ENCODE measurements at places on chromosomes 6 and 20.

DNA sequence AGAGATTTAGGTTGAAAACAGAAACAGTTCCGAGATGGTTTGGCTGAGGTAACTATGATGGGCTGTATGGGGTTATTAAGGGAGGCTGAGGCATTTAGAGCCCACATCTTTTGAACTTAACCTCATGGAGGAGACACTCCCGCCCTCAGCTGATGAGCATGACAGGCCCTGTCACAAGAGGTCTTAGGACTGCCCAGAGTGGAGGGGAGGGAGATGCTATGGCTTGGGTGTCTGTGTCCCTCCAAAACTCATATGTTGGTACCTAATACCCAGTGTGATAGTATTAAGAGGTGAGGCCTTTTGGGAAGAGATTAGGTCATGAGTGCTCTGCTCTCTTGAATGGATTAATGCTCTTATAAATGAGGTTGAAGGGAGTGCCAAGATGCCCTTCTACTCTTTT lies 126.6 kb downstream of the CDC5L start:
- no peak for DNase-seq

- no peak for DNase-seq
Observed at GRCh38 chr6:131381052-131381708, 191.8 kb upstream of the ARG1 start.

- no peak for DNase-seq
Observed at GRCh38 chr20:59821201-59821600, 112.2 kb downstream of the SYCP2 start.

DNA sequence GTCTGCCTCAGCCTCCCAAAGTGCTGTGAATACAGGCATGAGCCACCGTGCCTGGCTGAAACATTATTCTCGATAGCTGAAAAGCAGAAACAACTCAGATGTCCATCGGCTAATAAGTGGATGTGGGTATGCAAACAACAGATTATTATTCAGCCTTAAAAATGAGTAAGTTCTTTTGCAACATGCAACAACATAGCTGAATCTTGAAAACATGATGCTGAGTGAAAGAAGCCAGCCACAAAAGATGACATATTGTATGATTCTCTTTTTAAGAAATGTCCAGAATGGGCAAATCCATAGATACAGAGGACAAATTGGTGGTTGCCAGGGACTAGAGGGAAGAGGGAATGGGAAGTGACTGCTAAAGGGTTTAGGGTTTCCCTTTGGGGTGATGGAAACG lies 61.7 kb downstream of the RIOK1 start:
- no peak for DNase-seq

- no peak for DNase-seq
Observed at GRCh38 chr6:148736774-148737412, 9.9 kb upstream of the UST start.

GRCh38 chr20:61969806-61970205 lies 95.9 kb downstream of the TAF4 start:
- DNase-seq = no peak

DNA sequence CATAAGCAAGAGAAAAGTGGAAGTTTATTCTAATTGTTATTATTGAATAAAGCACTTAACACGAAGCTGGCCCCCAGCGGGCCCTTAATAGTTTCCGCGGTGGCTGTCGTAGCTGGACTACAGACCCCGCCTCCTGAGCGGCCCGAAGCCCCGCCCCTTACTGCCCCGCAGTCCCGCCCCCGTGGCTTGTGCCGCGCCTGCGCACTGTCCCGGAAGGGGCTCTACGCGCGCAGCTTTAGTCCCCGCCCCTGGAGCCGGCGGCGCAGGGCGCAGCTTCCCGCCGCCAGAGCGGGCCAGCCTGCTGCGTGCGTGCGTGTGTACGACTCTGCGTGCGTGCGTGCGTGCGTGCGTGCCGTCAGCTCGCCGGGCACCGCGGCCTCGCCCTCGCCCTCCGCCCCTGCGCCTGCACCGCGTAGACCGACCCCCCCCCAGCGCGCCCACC lies at the start of gene VAPB:
TSS of gene VAPB (plus strand) at position 348 of the 442 bp plus-strand sequence. CDS start 231 bp downstream, outside the sequence.
- DNase-seq = peak; percentile 99

GRCh38 chr20:1992359-1993110 lies 1.3 kb downstream of the PDYN start:
- DNase-seq = no peak

DNA sequence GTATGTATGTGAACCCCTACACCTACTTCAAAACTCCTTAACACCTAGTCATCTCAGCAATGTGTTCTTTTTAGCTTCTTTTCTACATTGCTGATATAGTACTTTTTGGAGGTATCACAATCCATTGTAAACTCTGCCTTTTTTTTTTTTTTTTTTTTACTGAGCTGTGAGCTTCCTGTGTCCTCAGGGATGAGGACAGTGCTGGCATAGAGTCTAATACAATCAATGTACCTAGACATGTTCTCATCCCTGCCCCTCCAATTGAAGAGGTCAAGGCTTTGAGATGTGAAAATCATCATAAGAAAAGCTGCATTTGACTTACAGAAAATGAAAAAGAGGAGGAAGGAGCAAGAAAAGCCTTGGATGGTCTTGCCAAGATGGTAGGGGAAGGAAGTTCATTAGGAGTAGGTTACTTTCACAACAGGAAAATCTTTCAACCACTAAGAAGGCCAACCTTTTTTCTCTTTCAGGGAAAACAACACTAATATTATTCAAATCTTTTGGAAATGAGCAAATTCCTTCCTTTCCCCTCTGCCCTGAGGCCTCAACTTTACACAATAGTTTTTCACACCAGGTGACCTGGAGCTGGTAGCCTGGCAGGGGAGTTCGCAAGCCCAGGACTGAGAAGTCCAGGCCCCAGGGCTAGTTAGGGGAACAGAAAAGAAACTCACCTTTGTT lies 2.8 kb upstream of the JARID2 start:
- DNase-seq = no peak

DNA sequence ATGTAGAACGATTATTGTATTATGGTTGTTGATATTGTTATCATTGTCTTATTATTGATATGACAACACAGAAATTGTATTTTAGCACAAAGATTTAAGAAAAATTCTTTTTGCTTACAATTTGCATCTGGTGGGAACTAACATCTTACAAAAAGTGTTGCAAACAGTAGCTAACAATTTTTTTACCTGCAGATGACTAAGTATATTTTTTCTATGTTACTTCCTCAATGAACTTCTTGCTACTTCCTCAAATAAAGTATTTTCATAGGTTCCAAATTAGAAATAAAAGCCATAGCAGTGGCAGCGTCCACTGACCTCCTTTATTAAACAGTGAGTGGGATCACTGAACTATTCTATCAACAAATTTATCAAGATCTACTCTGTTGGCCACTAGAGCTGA lies 847.0 kb downstream of the PHF3 start:
- no peak for DNase-seq

DNA sequence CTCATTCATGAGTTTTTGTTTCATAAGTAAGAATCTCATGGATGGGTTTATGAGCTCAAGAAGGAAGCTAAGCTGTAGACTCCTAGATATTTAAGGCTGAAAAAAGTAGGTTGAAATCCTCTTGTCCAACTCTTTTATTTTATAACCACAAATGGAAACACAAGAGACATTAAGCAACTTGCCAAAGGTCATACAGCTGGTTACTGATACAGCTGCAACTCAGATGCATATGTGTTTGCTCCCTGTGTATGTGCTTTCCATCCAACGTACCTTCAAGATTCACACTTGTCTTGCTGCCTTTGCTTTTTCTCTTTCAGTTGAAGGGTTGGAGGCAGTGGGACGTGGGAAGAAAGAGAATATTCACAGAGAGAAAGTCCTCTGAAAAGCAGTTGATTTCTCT lies 153.5 kb upstream of the STMND1 start:
- no peak for DNase-seq

DNA sequence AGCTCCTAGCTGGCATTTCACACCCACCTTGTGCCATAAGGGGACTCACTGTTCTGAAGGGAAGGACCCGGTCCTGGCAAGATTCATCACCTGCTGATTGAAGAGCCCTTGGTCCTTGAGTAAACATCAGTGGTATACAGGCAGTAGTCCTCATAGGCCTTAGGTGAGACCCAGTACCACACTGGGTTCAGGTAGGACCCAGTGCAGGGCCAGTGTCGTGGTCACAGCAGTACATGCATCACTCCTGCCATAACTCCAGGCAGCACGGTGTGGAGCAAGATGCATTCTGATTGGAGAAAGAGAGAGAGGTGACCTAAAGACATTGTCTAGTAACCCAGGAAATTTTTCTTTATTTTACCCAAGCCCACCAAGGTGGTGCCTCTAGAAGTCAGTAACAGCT lies 49.1 kb upstream of the THBS2 start:
- DNase-seq = no peak

GRCh38 chr20:62824476-62825332 lies 7.9 kb downstream of the COL9A3 start:
- no peak for DNase-seq

- no peak for DNase-seq
Observed at GRCh38 chr6:83852528-83853177, 507 bp upstream of the RIPPLY2 start.

- DNase-seq = no peak
Observed at GRCh38 chr6:33198159-33198852, 2.2 kb downstream of the RXRB start.

DNA sequence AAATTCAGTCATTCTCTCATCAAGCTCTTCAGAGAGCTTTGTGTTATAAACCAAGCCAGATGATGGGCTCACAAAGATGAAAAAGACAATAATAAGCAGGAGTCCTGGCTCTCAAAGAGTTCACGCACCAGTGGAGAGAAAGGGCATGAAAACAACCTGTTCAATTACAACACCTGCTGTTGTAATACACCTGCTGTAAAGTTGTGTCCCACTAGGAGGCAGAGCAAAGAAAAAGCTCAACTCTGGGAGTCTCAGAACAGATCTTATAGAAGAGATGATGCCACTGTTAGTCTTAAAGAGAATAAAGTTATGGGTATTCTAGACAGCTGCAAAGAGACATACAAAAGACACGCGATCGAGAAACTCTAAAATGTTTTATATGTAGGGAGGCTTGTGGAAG lies 100.6 kb downstream of the DCDC2 start:
- DNase-seq = no peak

DNA sequence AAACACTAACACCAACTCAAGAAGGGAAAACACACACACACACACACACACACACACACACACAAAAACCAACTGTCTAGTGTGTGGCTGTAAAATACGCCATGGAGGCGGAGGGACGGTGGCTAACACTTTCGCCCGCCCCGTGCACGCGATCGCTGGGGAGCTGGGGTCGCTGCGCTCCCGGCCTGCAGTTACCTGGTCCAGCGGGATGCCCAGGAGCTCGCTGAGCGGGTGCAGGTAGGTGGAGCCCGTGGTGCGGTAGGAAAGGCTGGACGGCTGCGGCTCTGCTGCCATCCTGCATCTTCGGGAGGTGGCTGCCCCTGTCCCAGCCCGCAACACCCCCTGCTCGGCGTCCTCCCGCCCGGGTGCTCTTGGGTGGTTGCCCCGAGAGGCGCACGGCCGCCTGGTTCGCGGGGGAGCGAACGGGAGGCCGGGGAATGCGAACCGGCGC lies 303 bp downstream of the MBOAT1 start:
- DNase-seq = no peak

- no peak for DNase-seq
Observed at GRCh38 chr20:31607640-31608250, 2.7 kb downstream of the ID1 start.

DNA sequence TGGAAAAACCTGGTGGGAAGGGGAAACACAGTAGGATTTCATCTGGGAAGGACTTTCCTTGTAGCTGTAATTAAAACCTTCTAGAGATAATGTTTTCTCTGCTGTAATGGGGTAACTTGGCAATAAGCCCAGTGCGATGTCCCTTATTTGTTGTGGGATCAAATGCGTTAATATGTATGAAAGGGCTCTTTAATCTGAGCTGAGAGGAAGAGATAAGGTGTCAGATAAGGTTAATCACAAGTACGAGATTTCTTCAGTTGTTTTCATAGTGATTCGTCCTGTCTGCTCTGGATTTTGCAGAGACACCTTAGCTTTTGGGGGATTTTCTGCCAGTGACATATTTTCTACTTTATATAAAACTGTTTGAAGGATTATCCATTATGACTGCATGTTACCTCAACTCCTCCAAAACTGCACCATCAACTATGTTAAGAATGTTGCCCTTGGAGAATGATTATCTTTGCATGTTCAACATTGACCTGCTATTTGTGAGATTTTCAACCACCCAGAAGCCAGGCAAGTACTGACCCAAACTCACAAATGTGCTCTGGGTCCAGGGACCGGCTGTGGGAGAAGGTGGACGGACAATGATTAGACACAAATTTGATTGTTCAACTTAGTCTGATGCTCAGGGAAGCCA lies 21.2 kb upstream of the ELOVL5 start:
- no peak for DNase-seq

- no peak for DNase-seq
Observed at GRCh38 chr6:5995949-5996713, 10.6 kb downstream of the NRN1 start.
